Neuronal stem cell (in vitro differentiated cells): ENCODE measurements at places on chromosomes 7 and 10.
A peak's percentile ranks its signal among the peaks of the same experiment; 100 is the strongest.

GRCh38 chr10:124153023-124153826, 59.8 kb upstream of the CHST15 start:
- H3K4me3 ChIP-seq = peak overlapping the region; percentile 67
- DNase-seq = no peak
- H3K27ac ChIP-seq = peak overlapping the region; percentile 9
- H3K36me3 ChIP-seq = no peaks in the 10 kb centered on the region

DNA sequence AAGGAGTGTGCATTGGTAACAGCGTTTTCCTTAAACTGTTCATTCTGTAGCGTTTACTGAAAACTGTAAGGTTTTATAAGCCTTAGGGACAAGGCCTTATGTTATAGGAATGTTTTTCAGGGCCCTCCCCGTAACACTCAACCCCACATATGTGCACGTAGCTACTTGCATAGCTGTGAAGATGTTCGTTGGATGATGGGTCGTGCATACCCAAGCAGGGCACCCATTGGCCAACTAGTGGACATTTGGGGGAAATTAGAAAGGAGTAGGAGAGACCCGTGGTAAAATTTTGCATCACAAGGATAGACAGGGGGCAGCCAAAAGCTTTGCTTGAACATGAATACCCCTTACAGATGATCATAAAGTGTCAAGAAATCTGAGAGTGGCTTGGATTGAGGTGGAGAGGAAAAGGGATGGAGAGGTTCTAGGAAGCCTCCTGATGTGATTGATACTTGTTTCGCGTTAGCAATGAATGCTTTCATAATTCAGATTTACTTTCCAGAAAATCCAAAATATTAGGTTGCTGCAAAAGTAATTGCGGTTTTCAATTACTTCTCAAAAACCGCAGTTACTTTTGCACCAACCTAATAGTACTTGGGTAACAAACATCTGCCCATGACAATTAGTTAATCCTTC, 878 bp downstream of the SEC61A2 start:
- peaks cover 34% of the 10 kb centered on the region for H3K36me3 ChIP-seq
- peak; percentile 45 for DNase-seq
- no peaks in the 10 kb centered on the region for H3K4me1 ChIP-seq
- peak overlapping the region; percentile 94 for H3K4me3 ChIP-seq
- no peak overlapping the region for H3K27ac ChIP-seq
- H3K27me3 ChIP-seq = no peaks in the 10 kb centered on the region

DNA sequence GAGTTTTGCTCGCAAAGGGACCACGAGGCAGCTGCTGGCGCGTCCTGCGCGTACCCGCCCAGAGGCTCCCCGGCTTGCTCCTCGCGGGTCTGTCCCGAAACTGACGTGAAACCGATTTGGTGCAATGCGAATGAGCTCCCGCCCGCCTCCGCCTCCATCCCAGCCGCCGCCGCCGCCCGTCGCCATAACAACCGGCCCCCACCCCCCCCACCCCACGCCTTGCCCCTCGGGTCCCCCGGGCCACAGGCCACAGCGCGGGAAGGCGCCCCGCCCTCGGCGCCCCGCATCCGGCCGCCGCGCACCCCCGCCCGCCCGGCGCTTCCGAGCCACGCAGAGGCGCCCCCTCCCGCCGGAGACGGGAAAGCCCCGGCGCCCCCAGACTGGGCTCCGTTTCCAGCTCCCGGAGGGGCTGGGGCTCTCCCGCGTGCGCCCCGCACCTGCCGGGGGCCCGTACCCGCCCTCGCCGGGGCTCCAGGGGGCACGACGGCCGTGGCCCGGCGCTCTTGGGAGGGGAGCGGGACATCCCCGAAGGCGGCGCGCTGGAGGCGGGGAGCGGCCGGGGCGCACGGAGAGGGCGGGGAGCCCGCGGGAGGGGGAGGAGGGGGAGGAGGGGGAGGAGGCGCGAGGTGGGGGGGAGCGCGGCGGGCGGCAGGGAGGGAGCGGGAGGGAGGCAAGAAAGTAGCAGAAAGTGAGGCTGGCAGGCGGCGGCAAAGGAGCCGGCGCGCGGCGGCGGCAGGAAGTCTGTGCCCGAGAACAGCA, at the start of gene CAMK1D:
Gene CAMK1D (plus strand): TSS at position 678 of the 759 bp plus-strand sequence.
- DNase-seq = peak; percentile 69
- peaks cover 26% of the 10 kb centered on the region for H3K27me3 ChIP-seq
- peak within 1 kb of the TSS; percentile 76 for H3K27ac ChIP-seq

DNA sequence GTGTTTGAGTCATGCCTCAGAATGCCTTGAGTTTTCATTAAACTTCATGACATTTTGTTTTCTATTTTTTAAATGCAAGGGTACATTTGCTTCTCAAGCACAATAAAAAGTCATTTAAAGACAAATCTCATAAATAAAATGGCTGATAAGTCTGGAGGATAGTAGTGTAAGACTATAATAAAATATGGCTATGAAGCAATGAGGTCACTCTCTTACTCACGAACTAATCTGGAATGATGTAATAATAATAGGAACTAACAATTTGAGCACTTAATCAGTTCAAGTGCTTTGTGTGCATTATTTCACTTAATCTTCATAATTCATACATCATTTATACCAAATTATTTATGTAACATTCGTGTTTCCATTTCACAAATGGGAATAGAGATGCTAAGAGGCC, 149.3 kb upstream of the CTTNBP2 start:
- no peak overlapping the region for H3K27ac ChIP-seq
- no peak for DNase-seq
- no peak overlapping the region for H3K4me3 ChIP-seq
- H3K27me3 ChIP-seq = no peaks in the 10 kb centered on the region
